ENCODE measurements at places on chromosomes 11 and 22.

- no peak for DNase-seq
Measured at GRCh38 chr11:48005831-48006270, 25.5 kb downstream of the PTPRJ start.

- DNase-seq, result no peak
Measured at GRCh38 chr11:64287676-64288352, 2.2 kb downstream of the GPR137 start.

GRCh38 chr11:16607675-16608644, 130.5 kb upstream of the C11orf58 start:
- no peak for DNase-seq

GRCh38 chr11:32881286-32881685, 11.3 kb upstream of the QSER1 start:
- no peak for DNase-seq

- no peak for DNase-seq
Measured at GRCh38 chr11:131691181-131692041, 321.0 kb downstream of the NTM start.

- no peak for DNase-seq
Measured at GRCh38 chr22:44179196-44179988, 1.3 kb upstream of the PARVG start.

- DNase-seq, result no peak
Measured at GRCh38 chr22:28593299-28593698, 86.3 kb downstream of the TTC28 start.

DNA sequence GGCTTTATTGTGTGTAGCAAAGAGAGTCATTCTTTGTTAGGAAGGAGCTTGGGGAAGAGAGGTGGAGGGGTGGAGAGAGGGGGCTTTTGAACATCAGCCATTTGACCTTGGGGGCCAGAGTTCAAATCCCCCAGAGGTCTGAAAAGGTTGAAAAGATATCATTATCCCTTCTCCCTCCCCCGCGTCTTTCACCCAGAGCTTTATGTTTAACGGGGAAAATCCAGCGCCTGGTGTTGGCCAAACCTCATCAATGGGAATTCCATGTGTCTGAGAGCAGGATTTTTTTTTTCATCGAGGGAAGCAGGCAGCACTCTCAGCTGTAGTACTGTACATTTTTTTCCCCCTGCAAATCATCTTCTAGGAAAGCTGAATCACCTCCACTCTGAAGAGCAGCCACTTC, 122.4 kb upstream of the HSD17B12 start:
- no peak for DNase-seq

DNA sequence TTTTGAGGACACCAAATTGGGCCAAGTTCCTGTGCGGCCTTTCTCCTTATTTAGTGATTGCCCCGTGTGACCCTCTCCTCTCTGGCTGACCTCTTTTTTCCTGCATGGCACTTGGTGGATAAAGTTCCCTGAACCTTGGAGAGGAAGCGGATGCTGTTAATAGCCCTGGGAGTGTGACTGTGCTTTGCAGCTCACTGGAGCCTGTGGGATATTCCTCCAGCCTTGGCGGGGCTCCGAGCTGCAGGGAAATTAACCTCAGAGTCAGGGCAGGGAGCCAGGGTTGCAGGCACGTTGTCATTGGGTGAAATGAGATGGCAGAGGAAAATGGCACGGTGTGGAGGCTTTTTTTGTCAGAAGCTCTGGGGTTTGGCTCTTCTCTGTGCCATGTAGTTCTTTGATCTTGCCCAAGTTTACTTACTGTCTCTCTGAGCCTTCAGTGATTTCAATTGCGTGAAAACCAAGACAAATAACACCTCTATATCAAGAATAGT, 965 bp downstream of the OR9Q1 start:
- DNase-seq, result no peak

DNA sequence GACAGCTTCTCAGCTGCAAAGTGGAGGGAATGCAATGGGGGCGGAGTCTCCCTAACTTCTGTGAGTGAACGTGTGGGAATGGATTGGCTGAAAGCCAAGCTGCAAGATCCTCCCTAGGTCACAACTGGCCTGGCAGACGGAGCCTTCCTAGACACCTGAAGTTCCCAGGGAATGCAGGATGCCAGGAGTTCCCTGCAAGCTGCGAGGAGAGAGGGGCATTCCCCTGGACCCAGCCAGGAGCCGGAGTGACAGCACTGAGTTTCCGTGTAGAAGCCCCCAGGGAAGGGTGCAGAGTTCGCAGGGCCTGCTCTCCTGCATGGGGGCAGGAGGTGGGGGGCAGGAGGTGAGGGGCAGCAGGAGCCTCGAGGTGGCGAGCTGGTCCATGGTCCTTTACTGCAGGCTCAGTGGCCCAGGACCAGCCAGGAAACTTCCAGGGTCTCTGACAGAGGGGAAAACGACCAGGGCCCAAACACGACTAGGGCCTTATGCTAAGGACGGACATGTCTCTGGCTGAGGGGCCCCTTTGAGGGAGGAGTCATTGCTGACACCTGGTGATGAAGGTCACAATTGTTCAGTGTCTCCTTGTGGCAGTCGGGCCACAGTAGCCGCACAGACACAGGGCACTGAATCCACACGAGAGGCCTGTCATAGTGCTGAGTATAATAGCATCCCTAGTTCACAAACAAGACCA, 141.4 kb downstream of the FBXO7 start:
- no peak for DNase-seq

DNA sequence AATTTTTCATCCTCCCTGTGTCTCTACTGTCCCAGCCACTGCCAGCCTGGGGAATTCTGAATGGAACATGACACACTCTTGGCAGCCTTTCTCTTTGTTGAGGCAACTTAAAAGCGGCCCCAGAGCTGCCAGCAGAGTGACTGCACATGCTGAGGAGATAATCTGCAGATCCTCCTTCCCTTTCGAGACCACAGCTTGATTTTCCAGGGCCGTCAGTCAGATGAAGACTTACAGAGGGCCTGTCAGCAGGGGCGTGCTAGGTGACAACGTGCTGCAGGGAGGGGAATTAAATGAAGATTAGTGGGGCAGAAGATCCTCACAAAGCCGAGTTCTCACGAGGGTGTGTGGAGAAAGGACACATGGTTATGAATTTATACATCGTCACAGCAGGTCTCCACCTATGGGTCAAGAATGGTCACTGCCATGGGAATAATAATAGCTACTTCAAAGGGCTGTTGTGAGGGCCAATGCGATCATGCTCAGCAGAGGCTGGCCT, 193.5 kb upstream of the PITPNB start:
- no peak for DNase-seq

Measured in stimulated activated CD8-positive, alpha-beta memory T cell treated with anti-CD3 and anti-CD28 coated beads, Interleukin-7, amount 100 ng/mL, for 1 hour (primary cell).